ENCODE measurements at places on chromosomes 12 and 14. TPM values are rescaled to one million over a fixed set of nuclear protein-coding genes. Genes with fewer than 3 reads are reported as not detected.

Gene GALNT6
- total RNA-seq: 30.8 TPM

Gene PTGDR
- total RNA-seq: not detected

Gene FAM90A1
- total RNA-seq: not detected

Gene ALDH2
- total RNA-seq: 24.2 TPM

Gene ENDOU
- not detected for total RNA-seq

Gene GPR65
- 2.2 TPM for total RNA-seq

Gene PHETA1
- 8.5 TPM for total RNA-seq

Gene GPRC5D
- not detected for total RNA-seq

Gene FAM186B
- total RNA-seq: 0.06 TPM

Gene VRTN
- not detected for total RNA-seq

Gene SIRT4
- total RNA-seq: 0.60 TPM

Gene CLSTN3
- 0.82 TPM for total RNA-seq

Gene FBLN5
- 5.1 TPM for total RNA-seq

Gene HAL
- total RNA-seq: 0.18 TPM

Gene TAS2R14
- total RNA-seq: 2.9 TPM

Gene SMOC1
- total RNA-seq: not detected

Gene BCL2L2
- total RNA-seq: 18.0 TPM

Gene KRT83
- total RNA-seq: not detected

Gene NGB
- not detected for total RNA-seq

Gene TAS2R31
- total RNA-seq: 1.5 TPM

Gene KCNH5
- not detected for total RNA-seq

Gene PIK3C2G
- total RNA-seq: not detected

Gene PIWIL1
- total RNA-seq: not detected
